CD4-positive, alpha-beta memory T cell (primary cell): ENCODE measurements at places on chromosomes 7 and 10.

DNA sequence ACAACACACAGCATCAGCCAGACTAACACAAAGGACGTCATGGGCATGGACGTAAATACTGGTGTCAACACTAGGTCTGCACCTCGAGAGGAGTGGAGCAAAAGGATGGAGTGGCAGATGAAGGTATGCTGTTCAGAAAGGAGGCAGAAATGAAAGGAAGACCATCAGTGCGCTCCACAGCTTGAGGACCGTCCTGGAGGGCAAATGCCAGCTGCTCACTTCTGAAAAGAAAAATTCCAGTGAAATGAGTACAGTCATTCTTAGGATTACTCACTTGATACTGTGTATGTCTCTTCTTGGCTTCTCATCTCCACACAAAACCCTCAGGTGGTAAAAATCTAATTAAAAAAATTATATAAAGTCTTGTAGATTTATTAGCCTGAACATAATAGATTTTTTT is 44.8 kb downstream of the EGFR start:
- DNase-seq, result no peak

DNA sequence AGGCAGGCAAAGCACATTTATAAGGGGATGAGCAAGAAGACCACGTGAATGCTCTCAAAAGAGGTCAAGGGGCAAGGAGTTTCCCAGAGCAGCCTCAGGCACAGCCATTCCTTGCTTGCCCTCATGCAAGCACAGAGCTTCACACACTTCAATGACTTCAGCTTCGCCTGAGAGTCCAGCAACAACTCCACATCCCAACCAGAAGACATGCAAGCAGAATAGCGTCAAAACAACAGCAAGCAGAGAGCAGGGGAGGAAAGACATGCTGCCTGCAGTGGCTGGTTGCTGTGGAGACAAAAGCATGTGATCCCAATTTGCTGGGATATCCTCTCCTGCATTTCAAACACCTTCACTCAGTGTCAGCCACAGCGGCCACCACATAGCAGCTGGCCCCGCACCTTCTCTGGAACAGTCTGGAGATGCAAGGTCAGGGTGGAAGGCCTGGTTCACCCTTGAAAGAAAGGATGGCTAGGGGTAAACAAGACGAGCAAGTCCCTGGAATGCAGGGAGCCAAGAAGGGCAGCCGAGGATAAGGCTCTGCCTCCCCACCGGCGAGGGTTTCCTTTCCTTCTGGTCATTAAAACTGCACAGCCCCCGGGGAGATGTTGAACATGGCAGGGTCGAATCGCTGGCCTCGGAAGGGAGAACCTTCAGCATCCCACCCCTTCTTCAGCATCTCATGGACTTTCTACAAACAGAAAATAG is 60.2 kb upstream of the CAMK2B start:
- no peak for DNase-seq

DNA sequence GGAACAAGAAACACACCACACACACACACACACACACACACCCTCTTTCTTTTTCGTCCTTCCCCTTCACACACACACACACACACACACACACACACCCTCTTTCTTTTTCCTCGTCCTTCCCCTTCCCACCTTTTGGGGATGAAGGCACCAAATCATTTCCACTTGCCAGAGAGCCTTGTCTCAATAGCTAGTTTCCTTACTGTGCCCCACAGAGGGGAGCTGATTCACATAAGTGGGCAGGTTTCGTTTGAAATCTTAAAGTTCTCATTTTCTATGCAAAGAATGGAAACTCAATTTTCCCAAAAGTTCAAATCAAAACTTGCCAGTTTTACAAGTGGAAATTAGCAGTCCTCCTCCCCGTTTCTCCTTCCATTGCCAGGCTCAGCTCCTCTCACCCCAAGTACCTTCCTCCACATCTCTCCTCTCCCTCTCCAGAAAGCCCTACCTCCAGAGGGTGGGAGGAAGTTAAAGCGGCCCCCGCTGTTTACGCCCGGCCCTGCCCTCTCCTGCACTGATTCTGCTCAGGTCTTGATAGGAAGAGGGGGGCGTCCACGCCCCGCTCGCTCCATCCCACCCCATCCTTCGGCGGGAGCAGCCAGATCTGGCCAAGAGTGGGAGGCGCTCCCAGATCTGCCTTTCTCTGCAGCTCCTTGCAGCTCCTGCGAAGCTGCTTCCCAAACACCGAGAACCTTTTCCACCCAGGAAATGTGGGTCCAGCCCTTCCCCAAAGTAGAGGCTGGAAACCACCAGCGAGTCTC is 1.3 kb downstream of the CTTNBP2 start:
- no peak for DNase-seq

DNA sequence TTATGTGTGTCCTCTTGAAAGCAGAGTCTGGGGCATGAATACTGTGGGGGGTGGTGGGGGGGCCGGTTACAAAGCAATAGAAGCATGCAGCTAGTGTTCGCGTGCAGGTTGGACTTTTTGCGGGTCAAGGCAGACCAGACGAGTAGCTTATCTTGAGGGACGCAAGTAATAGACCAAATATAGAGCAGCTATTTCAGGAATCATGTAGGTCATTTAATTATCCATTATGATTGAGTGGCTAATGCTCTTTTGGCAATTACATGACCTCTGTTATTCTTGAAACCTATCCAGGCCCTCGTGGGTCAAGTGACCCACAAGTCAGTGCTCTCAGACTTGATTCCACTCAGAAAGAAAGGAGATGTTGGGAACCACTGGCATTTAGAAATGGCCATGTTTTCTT is 93.0 kb downstream of the BTRC start:
- DNase-seq, result no peak

- DNase-seq, result no peak
Observed at GRCh38 chr10:131693766-131694165, 207.0 kb upstream of the PPP2R2D start.
